ENCODE measurements at places on chromosomes 1 and 21.
A peak's percentile ranks its signal among the peaks of the same experiment; 100 is the strongest.

DNA sequence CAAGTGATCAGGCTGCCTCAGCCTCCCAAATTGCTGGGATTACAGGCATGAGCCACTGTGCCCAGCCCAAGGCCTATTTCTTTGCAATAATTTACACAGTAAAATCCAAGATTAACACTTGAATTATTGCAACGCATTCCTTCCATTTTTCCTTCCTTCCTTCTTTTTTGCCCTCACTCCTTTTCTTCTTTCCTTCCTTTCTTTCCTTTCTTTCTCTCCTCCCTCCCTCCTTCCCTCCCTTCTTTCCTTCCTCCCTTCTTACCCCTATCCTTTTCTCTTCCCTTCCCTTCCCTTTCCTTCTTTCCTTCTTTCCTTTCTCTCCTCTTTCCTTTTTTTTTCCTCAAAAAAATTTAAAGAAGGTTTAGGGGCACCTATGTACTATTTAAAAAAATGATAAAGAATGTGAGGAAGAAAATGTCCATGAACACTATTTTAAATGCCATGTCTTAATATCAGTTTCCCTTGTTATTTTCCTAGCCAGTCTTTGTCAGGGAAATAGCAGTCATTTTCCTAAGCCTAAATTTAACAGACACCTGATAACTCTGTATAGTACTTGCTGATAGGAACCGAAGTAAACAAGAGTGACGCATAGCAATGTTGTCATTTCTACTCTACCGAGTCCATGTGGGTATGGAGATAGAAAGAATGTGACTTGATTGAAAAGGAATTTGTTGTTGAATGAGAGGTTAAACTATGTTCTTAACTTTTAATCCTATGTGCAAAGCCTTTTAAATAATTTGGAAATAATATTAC is 79.8 kb upstream of the HMCN1 start:
- DNase-seq = no peak

GRCh38 chr1:231972111-231972445 is 345.5 kb downstream of the DISC1 start:
- DNase-seq = peak; percentile 13

- DNase-seq = no peak
Measured at GRCh38 chr21:44571844-44572782, 1.4 kb upstream of the KRTAP10-4 start.

GRCh38 chr1:198232378-198232777 is 75.6 kb downstream of the NEK7 start:
- DNase-seq = no peak

DNA sequence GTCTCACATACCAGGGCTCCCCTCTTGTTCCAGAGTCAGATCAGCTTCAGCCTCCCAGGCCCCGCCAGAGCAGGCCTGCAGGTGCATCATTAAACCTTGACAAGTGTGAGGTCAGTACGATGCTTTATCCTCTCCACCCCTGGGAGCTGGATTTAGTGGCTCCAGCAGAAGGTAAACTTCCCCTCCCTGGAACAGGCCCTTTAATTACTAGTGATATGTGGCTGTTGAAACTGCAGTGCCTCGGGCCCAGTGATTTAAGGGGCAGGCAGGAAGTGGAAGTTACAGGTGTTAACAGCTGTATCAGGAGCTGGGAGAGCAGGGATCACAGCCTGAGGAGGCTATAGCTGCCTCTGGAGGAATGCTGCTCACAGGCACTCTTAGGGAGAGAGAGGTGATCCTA is 132.4 kb upstream of the KLHDC7A start:
- no peak for DNase-seq

GRCh38 chr21:25818551-25818950 is 83.8 kb downstream of the GABPA start:
- no peak for DNase-seq

DNA sequence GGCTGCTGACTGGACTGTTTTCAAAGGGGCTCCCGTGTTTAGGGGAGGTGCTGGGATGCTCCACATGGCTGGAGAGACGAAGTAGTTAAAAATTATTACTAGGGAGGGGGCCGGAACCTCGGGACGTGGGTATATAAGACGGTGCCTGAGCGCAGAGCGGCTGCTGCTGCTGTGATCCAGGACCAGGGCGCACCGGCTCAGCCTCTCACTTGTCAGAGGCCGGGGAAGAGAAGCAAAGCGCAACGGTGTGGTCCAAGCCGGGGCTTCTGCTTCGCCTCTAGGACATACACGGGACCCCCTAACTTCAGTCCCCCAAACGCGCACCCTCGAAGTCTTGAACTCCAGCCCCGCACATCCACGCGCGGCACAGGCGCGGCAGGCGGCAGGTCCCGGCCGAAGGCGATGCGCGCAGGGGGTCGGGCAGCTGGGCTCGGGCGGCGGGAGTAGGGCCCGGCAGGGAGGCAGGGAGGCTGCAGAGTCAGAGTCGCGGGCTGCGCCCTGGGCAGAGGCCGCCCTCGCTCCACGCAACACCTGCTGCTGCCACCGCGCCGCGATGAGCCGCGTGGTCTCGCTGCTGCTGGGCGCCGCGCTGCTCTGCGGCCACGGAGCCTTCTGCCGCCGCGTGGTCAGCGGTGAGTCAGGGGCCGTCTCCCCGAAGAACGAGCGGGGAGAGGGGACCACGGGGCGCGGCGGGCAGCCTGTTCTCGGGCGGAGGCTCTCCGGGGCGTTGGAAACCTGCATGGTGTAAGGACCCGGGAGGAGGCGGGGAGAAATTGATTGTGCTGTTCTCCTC is at the start of gene CHODL:
Gene CHODL (plus strand): TSS at position 163 of the 793 bp plus-strand sequence. CDS start 391 bp downstream, at position 554.
- DNase-seq = no peak

- DNase-seq = no peak
Measured at GRCh38 chr1:221747839-221748238, 6.0 kb upstream of the DUSP10 start.

- peak; percentile 66 for DNase-seq
Measured at GRCh38 chr1:227901906-227902640, 45.7 kb downstream of the WNT9A start.

GRCh38 chr1:186139115-186139514 is 235.9 kb downstream of the TPR start:
- no peak for DNase-seq

DNA sequence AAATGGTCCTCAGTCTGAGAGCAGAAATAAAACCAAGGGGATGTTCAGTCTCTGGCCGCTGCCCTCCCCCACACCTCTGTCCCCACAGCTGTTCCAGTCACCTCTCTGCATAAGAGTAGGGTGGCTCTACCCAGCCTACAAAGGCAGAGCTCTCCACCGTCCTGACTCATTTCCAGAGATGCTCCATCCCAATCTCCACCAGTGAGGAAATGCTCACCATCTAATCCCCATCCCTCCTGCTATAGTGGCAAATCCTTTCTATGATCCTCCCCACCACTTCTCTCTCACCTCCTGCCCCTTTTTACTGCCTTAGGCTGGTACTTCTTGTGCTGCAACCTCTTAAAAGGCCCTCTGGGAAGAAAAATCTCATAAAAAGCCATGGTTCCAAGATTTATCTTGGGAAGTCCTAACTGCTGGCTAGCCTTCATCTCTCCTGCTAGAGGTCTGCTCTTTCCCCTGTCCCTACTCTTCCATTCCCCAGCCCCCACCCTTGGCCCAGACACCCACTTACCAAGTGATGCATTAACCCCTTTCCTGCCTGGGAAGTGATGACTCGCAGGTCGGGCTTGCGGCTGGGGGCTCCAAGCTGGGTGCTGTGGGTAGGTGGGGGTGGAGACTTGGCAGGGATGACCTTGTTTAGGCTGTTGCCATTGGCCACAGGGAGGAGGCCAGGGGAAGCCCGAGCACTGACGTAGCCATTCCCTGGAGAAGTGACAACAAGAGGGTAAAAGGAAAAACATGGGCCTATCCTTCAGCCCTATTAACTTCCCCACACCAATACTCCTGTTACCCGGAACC is 23.9 kb downstream of the MEF2D start:
- peak; percentile 62 for DNase-seq

- DNase-seq = no peak
Measured at GRCh38 chr1:16215882-16216753, 3.7 kb upstream of the ARHGEF19 start.

GRCh38 chr1:116699605-116700004 is 32.1 kb upstream of the IGSF3 start:
- DNase-seq = no peak

GRCh38 chr1:230917284-230918135 is 49.2 kb upstream of the C1orf198 start:
- peak; percentile 83 for DNase-seq

DNA sequence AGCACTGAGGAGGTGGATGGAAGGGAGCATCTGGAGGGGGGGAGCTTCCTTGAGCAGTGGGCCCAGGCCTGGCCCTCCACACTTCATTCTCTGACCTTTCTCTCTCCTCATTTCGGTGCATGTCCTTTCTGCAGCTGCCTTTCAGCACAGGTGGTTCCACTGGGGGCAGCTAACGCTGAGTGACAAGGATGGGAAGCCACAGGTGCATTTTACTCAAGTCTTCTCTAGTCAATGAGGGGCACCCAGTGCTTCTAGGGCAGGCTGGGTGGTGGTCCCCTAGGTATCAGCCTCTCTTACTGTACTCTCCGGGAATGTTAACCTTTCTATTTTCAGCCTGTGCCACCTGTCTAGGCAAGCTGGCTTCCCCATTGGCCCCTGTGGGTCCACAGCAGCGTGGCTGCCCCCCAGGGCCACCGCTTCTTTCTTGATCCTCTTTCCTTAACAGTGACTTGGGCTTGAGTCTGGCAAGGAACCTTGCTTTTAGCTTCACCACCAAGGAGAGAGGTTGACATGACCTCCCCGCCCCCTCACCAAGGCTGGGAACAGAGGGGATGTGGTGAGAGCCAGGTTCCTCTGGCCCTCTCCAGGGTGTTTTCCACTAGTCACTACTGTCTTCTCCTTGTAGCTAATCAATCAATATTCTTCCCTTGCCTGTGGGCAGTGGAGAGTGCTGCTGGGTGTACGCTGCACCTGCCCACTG is 43.2 kb downstream of the YARS1 start:
- DNase-seq = no peak

DNA sequence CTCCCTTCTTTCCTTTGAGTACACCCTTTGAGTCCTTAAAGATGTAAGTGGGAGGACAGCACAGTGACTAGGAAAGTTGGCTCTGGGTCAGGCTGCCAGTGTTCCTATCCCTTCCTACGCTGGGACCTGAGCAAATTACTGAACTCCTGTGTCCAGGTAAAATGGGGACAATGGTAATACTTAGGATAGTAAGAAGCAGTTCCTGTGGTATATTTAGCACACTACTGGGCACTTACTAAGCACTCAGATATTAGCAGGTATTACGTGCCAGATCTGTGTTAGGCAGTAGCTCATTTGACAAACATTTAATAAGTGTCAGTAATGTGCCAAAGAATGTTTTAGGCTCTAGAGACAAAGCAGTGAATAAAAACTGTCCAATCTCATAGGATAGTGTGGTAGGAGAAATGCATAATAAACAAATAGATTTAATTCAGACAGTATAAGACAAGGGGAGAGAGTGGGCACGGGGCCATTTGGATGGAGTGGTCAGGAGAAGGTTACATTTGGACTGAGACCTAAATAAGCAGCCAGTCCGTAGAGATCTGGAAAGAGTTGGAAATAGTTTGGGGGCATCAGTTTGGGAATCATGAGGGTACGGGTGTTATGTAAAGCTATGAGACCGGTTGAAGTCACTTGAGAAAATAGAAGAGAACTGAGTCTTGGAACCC is 26.2 kb upstream of the ZFP69B start:
- DNase-seq = no peak

DNA sequence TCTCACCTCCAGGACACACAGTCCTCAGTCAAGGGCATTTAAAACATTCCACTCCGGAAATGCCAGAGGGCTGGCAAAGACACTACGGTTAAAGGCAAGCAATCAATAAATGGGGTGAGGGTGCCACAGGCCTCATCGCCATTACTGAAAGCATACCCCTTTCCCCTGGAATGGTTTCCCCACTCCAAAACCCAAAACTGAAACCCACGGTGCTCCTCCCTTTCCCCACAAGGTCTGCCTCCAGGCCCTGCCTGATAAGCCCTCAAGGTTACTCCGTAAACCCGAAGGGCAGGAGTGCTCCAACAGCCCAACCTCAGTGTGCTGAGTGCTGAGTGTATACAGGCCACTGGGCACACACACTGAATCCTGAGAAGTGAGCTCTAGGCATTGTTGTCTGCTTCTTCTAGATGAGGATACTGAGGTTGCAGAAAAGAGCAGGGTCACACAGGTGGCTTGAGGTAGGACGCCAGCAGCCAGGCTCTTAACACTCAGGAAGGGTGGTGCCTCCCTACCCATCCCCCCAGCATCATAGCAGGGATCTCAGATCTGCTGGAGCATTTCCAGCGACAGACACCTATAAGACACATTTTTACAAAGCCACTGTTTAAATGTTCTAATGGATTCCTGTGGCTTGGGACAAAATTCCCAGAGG is 29.0 kb downstream of the SSBP3 start:
- peak; percentile 51 for DNase-seq

DNA sequence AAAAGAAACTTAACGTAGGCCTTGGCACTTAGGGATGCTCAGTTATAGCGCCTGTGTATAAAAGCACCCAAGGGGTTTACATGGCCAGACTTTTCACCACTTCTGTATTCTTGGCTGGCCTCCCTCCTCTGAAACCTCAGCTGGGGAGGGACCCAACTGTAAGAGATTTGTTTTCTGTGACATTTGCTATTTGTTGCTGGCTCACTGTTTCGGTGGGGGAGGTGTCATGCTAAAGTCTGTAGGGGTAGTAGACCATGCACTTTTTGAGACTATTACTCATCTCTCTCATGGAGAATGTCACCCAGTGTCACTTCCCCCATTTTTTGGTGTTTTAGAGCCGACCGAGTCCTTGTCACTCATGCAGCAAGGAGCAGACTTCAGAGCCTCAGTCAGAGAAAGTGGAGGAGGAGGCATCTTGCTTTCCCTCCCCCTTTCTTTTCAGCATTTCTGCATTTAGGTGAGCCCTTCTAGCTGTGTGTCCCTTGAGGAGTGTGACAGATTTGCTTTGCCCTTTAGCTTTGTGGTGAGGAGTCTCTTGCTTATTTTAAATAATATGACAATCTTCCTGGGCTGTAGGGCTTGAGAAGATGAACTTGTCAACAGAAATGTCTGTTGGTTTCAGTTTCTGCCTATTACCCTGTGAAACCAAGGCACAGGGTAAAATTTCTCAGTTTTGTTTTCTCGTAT is 160.1 kb downstream of the FASLG start:
- no peak for DNase-seq

DNA sequence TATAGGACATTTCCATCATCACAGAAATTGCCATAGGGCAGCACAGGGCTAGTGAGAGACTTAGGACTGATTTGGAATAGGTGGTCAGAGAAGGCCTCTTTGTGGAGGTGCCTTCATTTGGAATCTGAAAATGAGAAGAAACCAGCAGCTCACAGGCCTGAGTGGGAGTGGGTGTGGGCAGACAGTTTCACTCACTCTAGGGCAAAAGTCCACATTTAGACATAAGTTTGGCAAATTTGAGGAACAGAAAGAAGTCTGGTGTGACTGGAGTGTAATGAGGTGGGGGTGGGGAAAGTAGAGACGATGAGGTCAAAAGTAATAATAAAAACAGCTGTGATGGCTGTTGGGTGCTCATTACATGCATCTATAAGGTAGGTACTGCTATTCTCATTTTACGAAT is 22.4 kb upstream of the BCAR3 start:
- no peak for DNase-seq

DNA sequence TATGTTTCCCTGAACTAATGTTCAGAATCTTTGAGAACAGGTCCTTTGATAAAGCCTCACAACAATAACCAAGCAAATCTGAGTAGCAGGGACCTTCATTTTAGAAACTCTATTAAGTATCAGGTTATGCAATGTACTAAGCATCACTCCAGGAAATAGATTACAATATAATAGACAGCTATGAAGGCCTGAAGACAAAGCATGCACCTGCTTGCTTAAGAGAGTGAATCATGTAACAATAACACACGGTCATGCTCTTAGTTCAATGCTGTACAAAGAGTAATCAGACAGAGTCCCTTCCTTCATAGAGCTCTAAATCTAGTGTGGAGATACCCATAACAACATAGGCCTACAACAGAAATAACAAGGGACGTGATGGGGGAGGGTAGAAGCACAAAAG is 8.1 kb upstream of the CMPK1 start:
- DNase-seq = no peak

- peak; percentile 34 for DNase-seq
Measured at GRCh38 chr1:170530972-170531757, 801 bp upstream of the GORAB start.
